ENCODE measurements at places on chromosomes 4 and X.

DNA sequence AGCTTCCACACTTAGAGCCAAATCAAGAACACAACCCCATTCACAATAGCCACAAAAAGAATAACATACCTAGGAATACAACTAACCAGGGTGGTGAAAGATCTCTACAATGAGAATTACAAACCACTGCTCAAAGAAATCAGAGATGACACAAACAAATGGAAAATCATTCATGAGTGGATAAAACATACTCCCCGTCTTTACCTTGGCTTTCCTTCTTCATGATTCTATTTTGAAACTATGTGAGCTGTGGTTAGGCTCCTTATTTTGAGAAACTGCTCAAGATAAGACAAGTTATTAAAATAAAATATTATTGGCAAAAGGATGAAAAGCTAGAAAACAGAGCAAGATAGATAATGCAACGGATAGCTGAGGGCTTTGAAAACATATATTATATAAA is 598.1 kb upstream of the FAT1 start:
- DNase-seq = no peak

- DNase-seq = no peak
These were observed 901.8 kb downstream of the GLUD2 start for GRCh38 chrX:121949041-121949760.

DNA sequence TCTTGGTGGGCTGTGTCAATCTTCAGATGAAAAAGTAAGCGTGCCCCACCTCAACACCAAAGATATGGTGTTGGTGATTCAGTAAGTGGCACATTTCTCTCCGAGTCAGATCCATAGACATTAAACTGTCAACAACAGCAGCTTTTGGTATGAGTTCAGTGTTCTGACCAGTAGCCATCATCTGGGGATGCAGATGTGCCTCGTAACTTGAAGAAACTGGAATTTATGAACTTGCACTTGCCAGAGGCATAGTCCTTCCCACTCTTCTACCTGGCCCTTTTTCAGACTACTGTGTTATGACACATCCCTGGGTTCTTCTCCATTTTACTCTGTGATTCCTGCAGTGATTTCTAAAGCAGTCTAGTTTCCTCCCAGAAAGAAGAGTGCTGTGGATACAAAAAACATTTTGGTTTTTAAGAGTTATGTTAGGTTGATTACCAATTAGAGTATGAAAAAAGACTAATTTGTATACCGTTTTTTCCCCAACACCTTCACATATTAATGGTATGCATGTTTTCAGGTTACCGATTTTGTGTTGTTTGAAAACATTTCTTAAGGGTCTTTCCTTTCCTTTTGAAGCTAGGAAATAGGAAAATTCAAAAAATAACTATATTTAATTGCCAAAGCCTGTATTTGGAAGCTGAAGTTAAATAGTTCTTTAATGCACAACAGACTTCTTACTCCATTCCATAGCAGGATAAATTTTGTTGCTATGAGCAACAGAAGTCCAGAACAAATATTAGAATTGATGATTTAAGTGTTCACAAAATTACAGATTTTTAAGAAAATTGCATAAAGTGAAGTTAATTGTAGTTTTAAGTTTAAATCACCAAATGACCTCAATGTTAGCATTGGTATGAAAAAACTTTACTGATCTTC is 39.3 kb downstream of the NUDT6 start:
- no peak for DNase-seq

GRCh38 chrX:151346931-151347543 is 50.0 kb upstream of the VMA21 start:
- no peak for DNase-seq

GRCh38 chrX:49264460-49264859 is at the start of gene FOXP3:
FOXP3 (minus strand) TSS chrX:49264710; CDS start chrX:49258505, 6,205 bp downstream.
- no peak for DNase-seq

All from kidney capillary endothelial cell (primary cell).